ENCODE measurements at places on chromosomes 4 and X.

GRCh38 chr4:52248820-52249219 is 197.7 kb downstream of the SPATA18 start:
- DNase-seq = no peak

GRCh38 chr4:99847362-99847976 is 30.8 kb downstream of the DAPP1 start:
- DNase-seq = no peak

- no peak for DNase-seq
Measured at GRCh38 chr4:141595531-141595930, 40.9 kb upstream of the IL15 start.

GRCh38 chr4:163107754-163108153 is 58.9 kb downstream of the NAF1 start:
- no peak for DNase-seq

DNA sequence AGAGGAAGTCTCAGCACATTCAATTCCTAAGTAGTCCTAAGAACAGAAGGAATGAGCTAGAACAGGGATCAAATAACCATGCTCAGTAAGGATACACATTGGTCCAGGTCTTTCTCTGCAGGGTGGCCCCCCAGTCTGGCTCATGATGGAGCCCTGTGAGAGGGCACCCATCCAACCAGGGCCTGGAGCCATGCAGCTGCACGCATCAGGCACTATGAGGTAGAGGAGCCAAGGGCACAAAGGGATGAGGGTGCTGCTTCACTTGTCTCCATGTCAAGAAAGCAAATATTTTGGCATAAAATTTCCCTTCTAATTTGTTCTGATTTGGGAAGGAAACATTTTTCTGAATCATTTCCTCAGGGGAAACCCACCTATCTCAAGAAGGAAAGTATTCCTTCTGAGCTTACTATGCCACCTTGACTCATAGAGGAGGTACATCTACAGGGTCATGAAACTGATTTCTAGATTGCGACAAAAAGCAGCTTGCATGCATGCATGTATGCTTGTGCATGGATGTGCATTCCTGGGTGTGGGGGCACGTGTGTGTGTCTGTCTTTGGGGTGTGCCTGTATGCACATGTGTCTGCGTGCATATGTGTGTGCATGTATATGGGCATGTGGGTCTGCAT is 600.3 kb downstream of the MID1IP1 start:
- DNase-seq = no peak

- no peak for DNase-seq
Measured at GRCh38 chrX:138847930-138848329, 136.4 kb upstream of the FGF13 start.

- DNase-seq = no peak
Measured at GRCh38 chrX:115399306-115399705, 109.8 kb downstream of the LUZP4 start.

DNA sequence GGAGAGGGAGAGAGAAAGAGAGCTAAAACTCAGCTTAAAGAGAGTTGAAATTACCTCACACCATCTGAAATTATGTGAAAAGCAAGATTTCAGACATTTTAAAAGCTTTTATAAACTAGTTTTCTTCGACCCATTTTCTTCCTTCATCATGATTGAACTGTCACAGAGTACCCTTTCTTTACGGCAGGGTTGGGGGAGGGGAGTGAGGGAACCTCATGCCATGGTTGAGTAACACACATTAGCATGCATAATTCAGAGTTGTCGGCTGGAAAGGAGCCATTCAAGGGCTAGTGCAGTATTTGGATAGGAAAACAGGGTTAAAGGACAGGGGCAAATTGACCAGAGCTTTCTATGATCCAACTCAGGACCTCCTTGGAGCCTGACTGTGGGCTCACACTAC is 46.2 kb downstream of the PCDH19 start:
- DNase-seq = no peak

GRCh38 chrX:32571579-32571978 is 639.8 kb downstream of the DMD start:
- DNase-seq = no peak

DNA sequence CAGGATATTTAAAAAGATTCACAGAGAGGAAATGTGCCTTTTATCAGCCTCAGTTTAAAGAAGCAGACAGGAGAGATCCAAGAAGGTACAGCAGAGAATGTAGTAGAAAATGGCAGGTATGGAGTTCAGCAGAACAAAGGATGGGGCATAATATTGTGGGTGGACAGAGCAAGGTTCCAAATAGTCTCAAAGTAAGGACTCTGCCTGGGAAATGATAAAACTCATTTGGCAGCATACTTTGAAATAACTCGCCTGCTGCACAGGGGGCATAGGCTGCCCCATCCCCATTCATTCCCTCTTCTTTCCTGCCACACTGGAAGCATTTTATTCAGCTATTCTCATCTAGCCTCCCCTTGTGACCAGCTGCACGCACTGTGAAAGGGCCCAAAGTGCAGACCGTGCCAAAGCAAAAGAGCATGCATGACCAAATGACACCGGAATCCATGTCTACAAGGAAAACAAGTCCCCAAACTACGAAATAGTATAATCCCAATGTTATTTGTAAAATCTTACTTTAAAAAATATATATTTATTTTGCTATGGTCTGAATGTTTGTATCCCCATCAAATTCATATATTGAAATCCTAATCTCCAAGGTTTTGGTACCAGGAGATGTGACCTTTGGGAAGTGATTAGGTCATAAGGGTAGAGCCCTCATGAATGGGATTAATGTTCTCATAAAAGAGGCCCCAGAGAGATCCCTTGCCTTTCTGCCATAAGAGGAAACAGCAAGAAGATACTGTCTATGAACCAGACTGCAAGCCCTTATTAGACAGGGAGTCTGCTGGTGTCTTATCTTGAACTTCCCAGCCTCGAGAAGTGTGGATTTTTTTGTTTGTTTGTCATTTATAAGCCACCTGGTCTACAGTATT is 77.4 kb upstream of the PRSS48 start:
- no peak for DNase-seq

Data from cerebellar nuclear complex (tissue), 1 donor.